ENCODE measurements at places on chromosomes 3 and 15. TPM values are rescaled to one million over a fixed set of nuclear protein-coding genes. Genes with fewer than 3 reads are reported as not detected.

NUP210 gene
- 16.9 TPM for total RNA-seq

TJP1 gene
- total RNA-seq = 79.4 TPM

DNA sequence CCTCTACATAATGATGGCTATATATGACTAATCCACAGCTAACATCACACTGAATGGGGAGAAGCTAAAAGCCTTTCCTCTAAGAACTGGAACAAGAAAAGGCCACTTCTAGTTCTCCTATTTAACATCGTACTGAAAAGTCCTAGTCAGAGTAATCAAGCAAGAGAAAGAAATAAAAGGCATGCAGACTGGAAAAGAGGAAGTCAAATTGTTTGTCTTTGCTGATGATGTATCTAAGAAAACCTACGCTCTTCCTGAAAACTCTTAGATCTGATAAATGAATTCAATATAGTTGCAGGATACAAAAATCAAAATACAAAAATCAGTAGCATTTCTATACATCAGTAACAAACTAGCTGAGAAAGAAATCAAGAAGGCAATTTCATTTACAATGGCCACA, 116.9 kb downstream of the TP63 start:
- DNase-seq = no peak

- no peak for DNase-seq
These were observed 1.0 kb downstream of the TOPAZ1 start for GRCh38 chr3:44242721-44243120.

DNA sequence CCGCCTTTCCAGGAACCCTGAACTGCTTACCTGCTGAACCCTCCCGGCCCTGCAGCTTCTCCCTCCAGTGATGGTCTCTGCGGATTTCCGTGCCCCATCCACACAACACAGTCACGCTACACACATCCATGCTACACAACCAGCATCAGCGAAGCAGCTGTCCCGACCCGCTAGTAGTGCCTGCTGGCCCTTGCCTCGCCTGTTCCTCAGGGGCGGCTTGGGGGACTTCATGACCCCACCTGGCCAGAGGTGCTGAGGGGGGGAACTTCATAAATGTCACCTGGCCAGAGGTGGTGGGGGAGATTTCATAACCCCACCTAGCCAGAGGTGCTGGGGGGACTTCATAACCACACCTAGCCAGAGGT, 530 bp upstream of the TUBGCP5 start:
- DNase-seq = no peak

DNA sequence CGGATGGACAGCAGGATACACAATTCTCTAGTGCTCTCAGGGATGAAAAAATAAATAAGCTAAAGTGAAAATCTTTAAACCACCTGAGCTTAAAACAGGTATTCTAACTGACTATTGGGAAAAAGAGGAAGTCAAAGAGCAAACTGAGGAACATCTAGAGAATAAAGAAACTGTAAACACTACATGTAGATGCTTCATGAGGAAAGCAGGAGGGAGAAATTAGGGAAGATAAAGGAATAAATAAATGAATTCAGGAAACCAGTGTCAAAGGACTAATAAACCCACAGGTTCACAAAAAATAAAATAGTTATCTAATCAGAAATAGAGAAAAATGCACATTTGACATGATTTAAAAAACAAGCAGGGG, 525 bp upstream of the MCCC1 start:
- no peak for DNase-seq
